ENCODE measurements at places on chromosomes 2 and 18.

DNA sequence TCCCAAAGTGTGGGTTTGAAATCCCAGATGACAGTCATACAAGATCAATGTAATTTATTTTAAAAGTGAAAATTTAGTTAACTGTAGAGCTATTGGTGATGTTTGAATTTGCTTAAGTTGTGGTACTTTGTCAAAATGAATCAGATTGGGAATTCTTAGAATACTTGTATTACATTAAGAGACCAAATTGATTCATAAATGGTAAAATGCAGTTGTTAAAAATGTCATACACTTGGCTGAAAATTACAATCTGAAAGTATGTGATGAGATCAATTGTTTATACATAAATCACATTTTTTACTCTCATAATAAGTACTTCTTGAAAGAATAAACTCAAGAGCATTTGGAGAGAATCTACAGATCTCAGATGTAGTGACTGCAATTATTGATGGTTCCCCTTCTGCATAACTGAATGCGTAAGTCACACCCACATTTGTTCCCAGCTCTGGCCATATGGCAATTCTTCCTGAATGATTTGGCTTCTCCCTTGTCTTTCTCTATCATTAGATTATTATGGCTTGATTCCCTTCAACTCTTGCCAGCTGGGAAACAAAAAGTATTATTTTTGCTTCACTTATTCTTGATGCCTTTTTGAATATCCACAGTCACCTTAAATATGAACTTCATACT, 558.5 kb downstream of the CPS1 start:
- no peak for DNase-seq

DNA sequence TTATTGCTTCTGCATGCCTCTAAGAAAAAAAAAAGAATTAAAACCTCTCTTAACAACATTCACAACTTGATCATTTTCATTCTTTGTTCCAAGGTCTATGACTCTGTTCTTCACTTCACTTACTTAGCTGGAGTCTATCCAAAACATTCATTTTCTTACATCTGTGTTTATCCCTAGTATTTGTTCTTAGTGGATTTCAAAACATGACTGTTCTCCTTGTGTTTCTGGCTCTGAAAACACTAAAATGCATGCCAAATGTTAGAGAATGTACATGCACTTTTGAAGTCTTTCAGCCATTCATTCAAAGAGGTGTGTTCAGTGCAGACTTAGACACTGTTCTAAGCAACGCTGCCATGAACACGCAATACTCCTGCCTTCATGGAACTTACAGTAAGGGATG, 138.8 kb downstream of the CNTNAP5 start:
- DNase-seq, result no peak

GRCh38 chr2:127968610-127969339, 59.1 kb downstream of the SAP130 start:
- no peak for DNase-seq

GRCh38 chr2:108833219-108833618, 46.6 kb downstream of the CCDC138 start:
- no peak for DNase-seq

- DNase-seq, result no peak
Measured at GRCh38 chr2:112876257-112876970, 34.6 kb upstream of the IL37 start.

GRCh38 chr2:163774862-163775261, 39.1 kb upstream of the FIGN start:
- no peak for DNase-seq

Data from activated naive CD4-positive, alpha-beta T cell (primary cell).